ENCODE measurements at places on chromosomes 12 and 14. TPM values are rescaled to one million over a fixed set of nuclear protein-coding genes. Genes with fewer than 3 reads are reported as not detected.
A peak's percentile ranks its signal among the peaks of the same experiment; 100 is the strongest.

TCL1B gene
- not detected for total RNA-seq

- H3K4me1 ChIP-seq: no peaks in the 10 kb centered on the region
- H3K36me3 ChIP-seq: no peaks in the 10 kb centered on the region
- DNase-seq: no peak
- no peak overlapping the region for H3K27ac ChIP-seq
- no peak overlapping the region for H3K4me3 ChIP-seq
Observed at GRCh38 chr12:50787618-50788017, 23.7 kb downstream of the ATF1 start.

DNA sequence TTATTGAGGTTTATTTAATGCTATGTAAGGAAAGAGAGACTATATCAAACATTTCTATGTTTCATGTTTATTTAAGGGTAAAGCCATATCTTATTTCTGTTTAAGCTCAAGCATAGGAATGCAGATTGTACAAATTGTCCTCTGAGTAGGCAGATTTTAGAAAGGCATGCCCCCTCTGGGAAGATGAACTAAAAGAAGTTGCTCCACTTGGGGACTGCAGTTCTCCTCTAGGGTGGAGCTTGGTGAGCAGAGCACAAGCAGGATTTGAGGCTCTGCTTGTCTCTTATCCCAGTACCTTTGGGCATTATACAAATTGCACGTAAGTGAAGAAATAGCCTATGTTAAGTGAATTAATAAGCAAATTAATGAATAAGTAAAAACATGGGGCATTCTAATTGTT is 96.2 kb upstream of the PDE3A start:
- no peaks in the 10 kb centered on the region for H3K4me1 ChIP-seq
- H3K27me3 ChIP-seq: no peaks in the 10 kb centered on the region
- no peak for DNase-seq
- H3K27ac ChIP-seq: peak overlapping the region; percentile 73
- no peaks in the 10 kb centered on the region for H3K36me3 ChIP-seq
- no peak overlapping the region for H3K4me3 ChIP-seq

GRCh38 chr14:58645641-58646040 is 7.9 kb downstream of the DACT1 start:
- no peak overlapping the region for H3K4me3 ChIP-seq
- no peak for DNase-seq
- H3K36me3 ChIP-seq: peaks cover 35% of the 10 kb centered on the region
- no peaks in the 10 kb centered on the region for H3K27me3 ChIP-seq

RTL1 gene
- total RNA-seq: not detected

CELA1 gene
- total RNA-seq: not detected

DNA sequence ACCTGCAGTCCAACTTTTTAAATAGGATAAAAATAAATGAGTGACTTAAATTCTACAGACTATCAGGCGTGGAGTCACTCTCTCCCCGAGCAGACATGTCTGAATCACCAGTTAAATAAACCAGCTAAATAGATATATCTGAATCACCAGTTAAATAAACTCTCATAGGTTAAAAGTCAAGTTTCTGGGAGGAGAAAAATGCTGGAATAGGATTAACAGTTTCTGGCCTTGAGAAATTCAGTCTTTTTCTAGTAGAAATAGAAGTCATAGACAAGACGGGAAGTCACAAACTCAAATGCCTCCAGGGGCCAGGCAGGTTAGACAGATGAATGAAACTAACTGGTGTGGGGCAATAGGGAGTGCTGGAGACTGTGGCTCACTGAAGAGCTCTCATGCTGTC is 258.6 kb upstream of the TMEM132C start:
- no peaks in the 10 kb centered on the region for H3K36me3 ChIP-seq
- H3K4me1 ChIP-seq: no peaks in the 10 kb centered on the region
- H3K27ac ChIP-seq: no peak overlapping the region
- no peak for DNase-seq
- no peak overlapping the region for H3K4me3 ChIP-seq
- H3K27me3 ChIP-seq: no peaks in the 10 kb centered on the region

PLEK2 gene
- not detected for total RNA-seq

GRCh38 chr12:95215949-95216348 is 1.3 kb downstream of the FGD6 start:
- peak overlapping the region; percentile 92 for H3K27ac ChIP-seq
- no peaks in the 10 kb centered on the region for H3K36me3 ChIP-seq
- peak overlapping the region; percentile 78 for H3K4me3 ChIP-seq
- H3K4me1 ChIP-seq: peaks cover 14% of the 10 kb centered on the region

DNA sequence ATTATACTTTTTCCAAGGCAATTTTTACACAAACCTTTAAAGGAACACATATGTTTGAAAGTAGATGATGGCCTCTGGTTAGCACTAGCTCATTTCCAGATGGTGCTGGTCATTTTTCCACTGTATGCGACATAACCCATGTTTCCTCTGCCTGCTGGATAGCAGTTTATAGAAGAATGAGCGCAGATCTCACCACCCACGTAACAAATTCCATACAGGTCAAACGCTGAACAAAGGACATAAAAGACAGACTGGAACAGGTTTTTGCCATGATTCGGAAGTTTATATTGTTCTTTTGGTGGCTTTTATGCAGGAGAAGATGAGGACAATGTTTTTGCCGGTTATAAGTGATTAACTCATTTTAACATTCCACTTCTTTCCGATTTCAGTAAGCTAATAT is 30.7 kb downstream of the PPP1R36 start:
- peaks cover 37% of the 10 kb centered on the region for H3K4me1 ChIP-seq
- H3K27ac ChIP-seq: peak overlapping the region; percentile 36
- H3K27me3 ChIP-seq: no peaks in the 10 kb centered on the region
- DNase-seq: no peak
- H3K36me3 ChIP-seq: no peaks in the 10 kb centered on the region

GRCh38 chr12:49698619-49699545 is 8.3 kb downstream of the FMNL3 start:
- H3K4me3 ChIP-seq: no peak overlapping the region
- no peaks in the 10 kb centered on the region for H3K36me3 ChIP-seq
- peak; percentile 64 for DNase-seq
- H3K4me1 ChIP-seq: peaks cover 40% of the 10 kb centered on the region
- no peaks in the 10 kb centered on the region for H3K27me3 ChIP-seq

DNA sequence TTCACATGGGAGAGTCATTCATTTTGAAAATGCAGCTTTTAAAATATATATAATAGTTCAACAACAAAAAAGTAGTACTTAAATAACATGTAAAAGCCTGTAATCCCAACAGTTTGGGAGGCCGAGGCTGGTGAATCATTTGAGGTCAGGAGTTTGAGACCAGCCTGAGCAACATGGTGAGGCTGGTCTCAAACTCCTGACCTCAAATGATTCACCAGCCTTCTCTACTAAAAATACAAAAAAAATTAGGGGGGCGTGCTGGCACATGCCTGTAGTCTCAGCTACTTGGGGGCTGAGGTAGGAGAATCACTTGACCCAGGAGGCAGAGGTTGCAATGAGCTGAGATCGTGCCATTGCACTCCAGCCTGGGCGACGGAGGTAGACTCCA is 256.3 kb upstream of the RGS6 start:
- H3K4me3 ChIP-seq: no peak overlapping the region
- H3K27ac ChIP-seq: no peak overlapping the region
- no peaks in the 10 kb centered on the region for H3K4me1 ChIP-seq
- H3K36me3 ChIP-seq: peaks cover 11% of the 10 kb centered on the region
- no peaks in the 10 kb centered on the region for H3K27me3 ChIP-seq

LRTM2 gene
- 0.41 TPM for total RNA-seq

DNA sequence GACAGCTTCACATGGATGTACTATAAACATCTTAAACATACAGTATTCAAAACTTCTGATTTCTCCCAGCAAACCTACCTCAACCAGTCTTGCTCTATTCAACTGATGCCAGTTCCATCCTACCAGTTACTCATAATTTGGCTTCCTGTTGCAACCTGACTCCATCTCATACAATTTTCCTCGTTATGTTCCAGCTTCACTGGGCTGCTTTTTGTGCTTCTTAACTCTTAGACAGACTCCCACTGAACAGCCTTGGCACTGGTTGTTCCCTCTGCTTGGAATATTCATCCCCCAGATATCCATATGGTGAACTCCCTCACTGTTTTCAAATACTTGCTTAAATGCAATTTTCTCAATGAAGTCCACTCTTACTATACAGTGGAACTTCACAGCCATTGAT is 249.2 kb downstream of the AEBP2 start:
- no peaks in the 10 kb centered on the region for H3K36me3 ChIP-seq
- H3K27ac ChIP-seq: no peak overlapping the region
- DNase-seq: no peak
- no peaks in the 10 kb centered on the region for H3K4me1 ChIP-seq
- H3K4me3 ChIP-seq: no peak overlapping the region

GRCh38 chr12:116878567-116879508 is 2.4 kb downstream of the HRK start:
- peak overlapping the region; percentile 22 for H3K4me3 ChIP-seq
- no peak for DNase-seq
- no peak overlapping the region for H3K27ac ChIP-seq
- H3K27me3 ChIP-seq: peaks cover 100% of the 10 kb centered on the region
- H3K4me1 ChIP-seq: peaks cover 42% of the 10 kb centered on the region
- no peaks in the 10 kb centered on the region for H3K36me3 ChIP-seq

GRCh38 chr14:65753061-65753460 is 340.5 kb downstream of the FUT8 start:
- H3K4me3 ChIP-seq: no peak overlapping the region
- DNase-seq: no peak
- no peaks in the 10 kb centered on the region for H3K27me3 ChIP-seq
- H3K36me3 ChIP-seq: no peaks in the 10 kb centered on the region

DNA sequence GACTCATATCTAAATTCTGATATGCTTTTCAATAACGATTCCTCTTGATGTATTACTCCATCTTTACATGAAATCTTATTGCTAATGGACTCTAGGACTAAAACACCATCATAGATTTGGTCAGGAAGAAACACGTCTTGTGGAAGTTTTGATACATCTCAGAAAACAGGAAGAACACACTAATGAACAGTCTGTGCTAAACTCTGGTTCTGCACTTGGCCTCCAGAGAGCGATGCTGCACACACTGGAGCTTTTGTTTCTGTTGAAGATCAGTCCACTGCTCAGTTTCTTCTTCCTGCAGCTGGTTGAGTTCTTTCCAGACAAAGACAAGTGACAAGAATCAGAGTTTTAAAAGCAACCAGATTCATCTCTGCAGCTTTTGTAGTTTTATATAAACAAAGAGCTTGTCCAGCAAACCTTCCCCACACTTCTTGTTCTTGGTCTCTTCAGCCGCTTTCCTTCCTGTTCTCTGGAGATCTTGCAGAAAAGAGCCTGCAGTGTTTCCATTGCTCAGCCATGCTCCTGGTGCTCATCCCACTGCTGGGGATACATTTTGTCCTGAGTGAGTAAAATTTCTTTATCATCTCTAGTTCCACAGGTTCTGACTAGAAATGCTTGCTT is 229.1 kb upstream of the OR4E1 start:
- peak overlapping the region; percentile 28 for H3K27ac ChIP-seq
- no peaks in the 10 kb centered on the region for H3K4me1 ChIP-seq
- no peaks in the 10 kb centered on the region for H3K27me3 ChIP-seq
- H3K4me3 ChIP-seq: no peak overlapping the region

TTC6 gene
- not detected for total RNA-seq

GRCh38 chr12:28032811-28033537 is 60.4 kb upstream of the PTHLH start:
- no peak for DNase-seq
- H3K4me1 ChIP-seq: no peaks in the 10 kb centered on the region
- H3K36me3 ChIP-seq: no peaks in the 10 kb centered on the region
- no peak overlapping the region for H3K27ac ChIP-seq
- H3K27me3 ChIP-seq: no peaks in the 10 kb centered on the region

GDF3 gene
- total RNA-seq: not detected

GRCh38 chr14:73238424-73238852 is 1.1 kb downstream of the PAPLN start:
- peak overlapping the region; percentile 64 for H3K4me3 ChIP-seq
- no peaks in the 10 kb centered on the region for H3K36me3 ChIP-seq

GRCh38 chr14:61925043-61925442 is 162.8 kb downstream of the SNAPC1 start:
- no peak overlapping the region for H3K4me3 ChIP-seq
- DNase-seq: no peak
- no peaks in the 10 kb centered on the region for H3K4me1 ChIP-seq
- H3K36me3 ChIP-seq: no peaks in the 10 kb centered on the region
- H3K27ac ChIP-seq: no peak overlapping the region

GRCh38 chr14:73741876-73742519 is 27.8 kb upstream of the PNMA1 start:
- peak overlapping the region; percentile 35 for H3K4me3 ChIP-seq
- peak; percentile 70 for DNase-seq
- H3K27me3 ChIP-seq: no peaks in the 10 kb centered on the region
